ENCODE measurements at places on chromosomes 7 and 10.

- DNase-seq = no peak
Observed at GRCh38 chr7:57412168-57412567, 37.8 kb upstream of the ZNF716 start.

GRCh38 chr7:76426246-76426645, 1.5 kb downstream of the ZP3 start:
- DNase-seq = no peak

DNA sequence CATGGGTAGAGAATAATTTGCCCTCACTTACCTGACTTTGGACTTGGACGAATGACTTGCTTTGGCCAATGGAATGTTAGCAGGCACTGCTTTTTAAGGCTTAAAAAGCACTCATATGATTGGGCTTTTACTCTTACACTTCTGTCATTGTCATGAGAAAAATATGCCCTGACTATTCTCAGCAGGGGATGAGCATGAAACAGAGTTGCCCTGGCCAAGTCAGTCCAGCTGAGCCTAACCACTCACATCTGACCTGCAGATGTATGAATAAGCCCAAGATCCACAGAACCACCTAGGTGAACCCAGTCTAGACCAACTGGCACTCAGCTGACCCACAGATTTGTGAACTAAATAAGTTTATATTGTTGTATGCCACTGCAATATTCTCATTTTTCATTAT, 573.5 kb downstream of the TNS3 start:
- DNase-seq = no peak

DNA sequence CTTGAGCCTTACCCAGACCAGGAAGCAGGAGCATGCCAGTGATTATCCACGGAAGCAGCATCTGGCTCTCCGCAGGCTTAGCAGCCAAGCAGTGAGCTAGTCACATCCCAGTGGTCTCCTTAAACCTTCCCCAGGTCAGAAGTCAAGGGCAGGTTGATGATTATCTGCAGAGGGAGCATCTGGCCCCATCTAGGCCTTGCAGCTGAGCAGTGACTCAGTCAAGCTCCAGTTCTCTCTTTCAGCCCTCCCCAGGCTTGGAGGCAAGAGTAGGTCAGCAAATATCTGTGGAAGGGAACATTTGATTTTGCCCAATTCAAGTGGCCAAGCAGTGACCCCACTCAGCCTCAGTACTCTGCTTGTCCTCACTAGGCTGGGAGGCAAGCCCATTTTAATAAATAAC, 61.6 kb downstream of the ANKRD7 start:
- no peak for DNase-seq

- DNase-seq = no peak
Observed at GRCh38 chr7:119010635-119011034, 786.1 kb downstream of the ANKRD7 start.

DNA sequence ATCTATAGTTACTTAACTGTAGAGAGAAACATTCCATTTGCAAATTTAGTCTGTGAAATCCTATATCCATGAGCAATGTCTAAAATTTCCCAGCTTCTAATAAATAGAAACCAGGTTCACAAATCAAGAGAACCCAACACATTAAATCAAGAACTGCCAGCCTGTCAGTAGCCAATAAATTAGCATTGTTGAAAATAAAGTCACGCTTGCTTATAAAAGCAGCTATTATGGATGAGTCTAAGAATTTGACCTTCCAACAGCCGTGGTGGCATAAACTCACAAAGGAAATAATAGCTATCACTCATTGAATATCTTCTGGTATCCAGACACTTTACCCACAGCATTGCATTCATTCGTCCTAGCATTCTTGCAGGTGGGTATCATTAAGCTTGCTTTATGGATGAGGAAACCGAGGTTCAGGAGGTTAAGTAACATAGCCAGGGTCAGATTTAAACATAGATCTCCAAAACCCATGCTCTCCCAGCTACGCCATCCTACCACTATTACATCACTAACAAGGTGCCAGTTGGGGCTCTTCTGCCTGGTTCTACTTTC, 260.1 kb upstream of the YAE1 start:
- no peak for DNase-seq

DNA sequence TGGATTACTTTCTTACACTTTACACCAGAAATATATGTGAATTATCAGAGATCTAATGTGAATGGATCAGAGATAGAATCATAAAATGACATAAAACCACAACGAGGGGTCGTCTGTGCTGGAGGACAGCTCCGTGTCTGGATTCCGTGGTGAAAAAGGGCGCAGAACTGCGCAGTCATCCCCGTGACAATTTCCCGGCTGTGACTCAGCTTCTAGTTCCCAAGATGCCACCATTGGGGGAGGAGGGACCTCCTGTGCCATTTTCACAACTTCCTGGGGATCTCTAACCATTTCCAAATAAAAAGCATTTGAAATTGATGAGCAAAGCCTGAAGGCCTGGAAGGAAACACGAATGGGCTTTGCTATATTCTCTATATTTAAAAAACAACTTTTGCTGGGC, 72.1 kb downstream of the PDGFA start:
- no peak for DNase-seq

GRCh38 chr10:95242581-95243317, 48.1 kb downstream of the PDLIM1 start:
- DNase-seq = no peak

DNA sequence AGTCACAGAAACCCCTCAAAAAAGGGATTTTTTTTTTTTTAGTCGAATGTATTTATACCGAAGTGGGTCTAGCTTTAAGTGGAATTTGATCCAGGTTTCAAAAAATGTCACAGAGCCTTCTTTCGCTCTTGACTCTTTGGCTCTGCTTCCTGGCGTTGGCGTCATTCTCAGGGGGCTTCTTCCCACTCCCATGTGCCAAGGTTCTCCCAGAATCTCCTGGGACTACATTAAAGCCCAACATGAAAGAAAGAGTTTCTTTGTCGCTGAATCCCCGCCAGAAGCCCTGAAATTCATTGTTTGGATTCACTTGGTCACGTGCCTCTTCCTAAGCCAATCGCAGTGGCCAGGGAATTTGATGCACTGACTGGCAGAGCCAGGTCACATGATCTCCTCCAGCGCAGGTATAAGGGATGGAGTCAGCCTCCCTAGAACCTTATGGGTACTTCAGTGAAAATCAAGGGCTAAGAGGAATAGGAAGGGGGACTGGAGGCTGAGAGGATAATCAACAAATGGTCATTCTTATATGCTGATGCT, 101.2 kb downstream of the RPS24 start:
- no peak for DNase-seq

DNA sequence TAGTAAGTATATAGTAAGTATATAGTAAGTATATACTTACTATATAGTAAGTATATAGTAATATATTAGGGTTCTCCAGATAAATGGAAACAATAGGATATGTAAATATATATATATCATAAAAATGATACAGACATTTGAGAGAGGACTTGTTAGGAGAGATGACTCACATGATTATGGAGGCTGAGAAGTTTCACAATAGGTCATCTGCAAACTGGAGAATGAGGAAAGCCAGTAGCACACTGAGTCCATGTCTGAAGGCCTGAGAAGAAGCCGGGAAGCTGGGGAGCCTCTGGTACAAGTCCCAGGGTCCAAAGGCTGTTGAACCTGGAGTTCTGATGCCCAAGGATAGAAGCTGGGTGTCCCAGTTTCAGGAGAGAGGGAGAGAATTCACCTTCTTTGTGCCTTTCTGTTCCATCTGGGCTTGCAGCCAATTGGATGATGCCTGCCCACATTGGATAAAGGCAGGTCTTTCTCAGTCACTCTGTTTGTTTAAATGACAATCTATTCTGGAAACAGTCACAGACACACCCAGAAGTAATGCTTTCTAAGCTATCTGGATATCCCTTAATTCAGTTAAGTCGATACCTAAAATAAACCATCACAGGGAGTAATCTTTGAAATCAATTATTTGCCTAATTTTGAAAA, 205.5 kb upstream of the CDC14C start:
- DNase-seq = no peak

DNA sequence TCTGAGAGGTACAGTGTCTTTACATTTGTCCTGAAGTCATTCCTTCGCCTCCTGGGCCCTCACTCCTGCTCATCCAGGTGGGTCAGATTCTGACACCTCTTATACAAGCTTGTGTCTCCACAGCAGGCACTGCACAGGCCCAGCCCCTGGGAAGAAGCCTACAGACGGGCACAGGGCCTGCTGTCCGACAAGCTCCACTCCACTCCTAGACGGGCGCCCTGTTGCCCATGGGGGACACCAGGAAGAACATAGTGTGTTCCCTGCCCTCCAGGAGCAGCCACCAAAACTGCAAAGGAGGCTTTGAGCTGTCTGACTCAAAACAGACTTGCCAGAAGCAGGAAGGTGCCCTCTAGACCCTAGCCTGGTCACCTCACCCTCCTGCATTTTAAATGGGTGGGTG, 45.6 kb upstream of the SLC29A3 start:
- DNase-seq = no peak

- no peak for DNase-seq
Observed at GRCh38 chr7:70092314-70093204, 494.3 kb downstream of the AUTS2 start.

- peak; percentile 59 for DNase-seq
Observed at GRCh38 chr7:13850185-13850752, 139.2 kb downstream of the ETV1 start.

GRCh38 chr7:26667514-26668133, 196.8 kb downstream of the SKAP2 start:
- DNase-seq = no peak

DNA sequence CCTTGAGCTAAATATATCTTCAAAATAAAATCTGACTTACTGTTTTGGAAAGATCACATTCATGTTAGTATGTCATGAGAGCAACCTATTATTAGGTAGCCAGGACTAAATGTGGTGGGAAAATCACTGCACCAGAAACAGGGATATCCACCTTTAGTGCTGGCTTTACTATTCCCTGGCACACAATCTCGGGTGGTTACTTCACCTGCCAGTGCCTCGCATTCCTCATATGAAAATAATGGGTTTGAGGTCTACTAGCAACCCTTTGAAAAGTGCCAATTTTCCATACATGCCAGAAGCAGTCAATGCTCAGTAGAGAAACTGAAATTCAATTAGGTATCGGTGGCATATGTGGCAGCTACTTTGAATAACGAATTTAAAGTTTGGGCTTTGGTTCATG, 36.8 kb downstream of the PTN start:
- DNase-seq = no peak

DNA sequence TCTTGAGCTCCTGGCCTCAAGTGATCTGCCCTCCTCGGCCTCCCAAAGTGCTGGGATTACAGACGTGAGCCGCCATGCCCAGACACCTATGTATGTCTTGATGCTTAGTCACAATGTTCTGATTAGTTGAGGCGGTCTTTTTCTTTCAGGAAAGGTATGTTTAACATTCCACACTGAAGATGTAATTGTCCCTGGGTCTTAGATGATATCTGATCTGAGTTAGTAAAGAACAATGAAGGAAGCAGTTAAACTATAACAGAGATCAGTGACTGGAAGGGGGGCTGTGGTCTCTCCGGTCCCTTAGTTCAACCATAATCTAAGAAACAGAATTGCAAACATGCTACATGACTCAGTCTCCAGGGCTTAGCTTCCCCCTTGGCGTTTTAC, 31.5 kb upstream of the SH2D4B start:
- no peak for DNase-seq

GRCh38 chr7:16068183-16068582, 353.2 kb downstream of the CRPPA start:
- no peak for DNase-seq

- no peak for DNase-seq
Observed at GRCh38 chr10:60491162-60491561, 101.5 kb upstream of the ANK3 start.

- DNase-seq = no peak
Observed at GRCh38 chr7:130154501-130155317, 50.5 kb downstream of the TMEM209 start.

DNA sequence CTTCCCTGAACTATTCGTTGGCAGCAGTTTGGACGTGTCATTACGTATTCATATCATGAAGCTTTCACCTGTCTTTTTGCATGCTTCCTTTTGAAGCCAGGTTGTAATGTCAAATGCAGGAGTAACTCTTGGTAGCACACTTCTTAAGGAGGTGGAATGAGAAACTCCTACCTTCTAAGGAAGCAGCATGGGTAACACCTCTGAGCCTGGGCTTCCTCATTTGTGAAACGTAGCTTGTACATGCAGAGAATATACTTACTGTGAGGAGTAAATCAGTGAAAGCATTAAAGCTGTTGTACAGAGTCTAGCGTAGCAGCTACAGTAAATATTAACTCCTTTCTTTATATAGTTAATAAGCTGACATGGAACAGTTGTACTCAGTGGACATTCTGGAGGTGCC, 21.1 kb downstream of the CUL1 start:
- no peak for DNase-seq

GRCh38 chr10:85741626-85742300, 624.8 kb downstream of the GRID1 start:
- DNase-seq = no peak

GRCh38 chr10:61841338-61841875, 60.1 kb upstream of the ARID5B start:
- no peak for DNase-seq

- no peak for DNase-seq
Observed at GRCh38 chr10:9399275-9399983, 1344.9 kb downstream of the GATA3 start.

DNA sequence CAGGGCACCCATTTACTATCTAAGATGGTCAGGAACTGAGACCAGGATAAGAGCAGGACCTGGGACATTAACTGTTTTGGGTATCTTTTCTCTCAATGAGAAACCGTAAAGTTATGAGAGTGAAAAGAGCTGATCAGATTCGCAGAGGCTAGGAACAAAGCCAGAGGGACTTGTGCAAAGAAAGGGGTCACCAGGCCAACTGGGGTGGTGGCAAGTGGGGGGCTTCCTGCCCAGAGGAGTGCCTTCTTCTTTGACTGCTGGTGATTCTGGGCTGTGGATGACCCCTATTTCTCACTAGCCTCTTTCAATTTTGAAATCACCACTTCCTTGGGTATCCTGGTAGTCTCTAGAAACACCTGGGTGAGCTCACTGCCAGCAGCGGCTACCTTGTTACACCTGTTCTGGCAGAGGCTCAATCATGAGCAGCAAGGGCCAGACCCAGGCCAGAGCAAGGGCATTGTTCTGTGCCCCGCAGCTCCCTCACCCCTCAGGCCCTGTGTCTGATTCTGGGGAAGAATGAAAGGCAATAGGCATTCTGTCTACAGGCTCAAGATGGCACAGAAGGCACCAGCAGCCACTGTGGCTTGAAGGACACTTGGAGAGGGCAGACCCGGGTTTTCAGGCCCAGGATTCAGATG, 999 bp downstream of the SFTPD start:
- peak; percentile 46 for DNase-seq

Data from activated CD8-positive, alpha-beta memory T cell treated with anti-CD3 and anti-CD28 coated beads for 24 hours (primary cell).